ENCODE measurements at places on chromosomes 12 and 14.

DNA sequence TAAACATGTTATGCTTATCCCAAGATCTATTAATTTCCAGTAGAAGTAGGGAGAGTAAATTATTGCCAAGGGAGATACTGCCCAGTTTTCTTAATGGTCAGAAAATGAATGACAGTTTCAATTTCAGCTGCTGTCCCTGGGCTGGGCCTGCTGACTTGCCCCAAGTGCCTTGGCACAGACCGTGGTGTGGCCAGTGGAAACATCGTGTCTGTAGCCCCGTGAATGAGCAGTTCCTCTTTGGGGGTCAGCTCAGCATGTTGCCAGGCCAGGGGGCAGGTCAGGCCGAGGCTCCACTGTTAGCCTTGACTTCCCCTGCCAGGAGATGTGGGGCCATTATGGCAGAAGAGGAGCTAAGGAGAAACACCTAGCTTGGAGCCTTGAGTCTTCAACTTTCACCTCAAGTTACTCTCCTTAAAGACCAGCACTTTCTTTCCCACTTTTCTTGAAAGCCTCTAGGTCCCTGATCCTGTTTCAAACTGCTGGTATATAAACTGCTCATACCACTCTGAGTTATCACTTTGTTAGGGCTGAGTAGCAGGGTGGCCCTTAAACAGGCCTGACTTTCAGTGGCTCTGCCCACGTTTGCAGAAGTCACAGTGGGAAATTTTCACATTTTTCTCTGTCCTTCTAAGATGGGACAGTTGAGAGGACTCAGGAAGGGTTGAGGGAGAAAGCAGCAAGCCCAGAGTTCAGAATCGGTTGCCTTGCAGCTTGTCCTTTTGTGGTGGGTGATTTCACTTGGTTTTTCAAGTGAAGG is 73.2 kb downstream of the SUSD6 start:
- no peak for DNase-seq

- DNase-seq = no peak
Observed at GRCh38 chr12:27244689-27245488, 803 bp downstream of the STK38L start.

- no peak for DNase-seq
Observed at GRCh38 chr12:96308881-96309280, 91.4 kb downstream of the CDK17 start.

DNA sequence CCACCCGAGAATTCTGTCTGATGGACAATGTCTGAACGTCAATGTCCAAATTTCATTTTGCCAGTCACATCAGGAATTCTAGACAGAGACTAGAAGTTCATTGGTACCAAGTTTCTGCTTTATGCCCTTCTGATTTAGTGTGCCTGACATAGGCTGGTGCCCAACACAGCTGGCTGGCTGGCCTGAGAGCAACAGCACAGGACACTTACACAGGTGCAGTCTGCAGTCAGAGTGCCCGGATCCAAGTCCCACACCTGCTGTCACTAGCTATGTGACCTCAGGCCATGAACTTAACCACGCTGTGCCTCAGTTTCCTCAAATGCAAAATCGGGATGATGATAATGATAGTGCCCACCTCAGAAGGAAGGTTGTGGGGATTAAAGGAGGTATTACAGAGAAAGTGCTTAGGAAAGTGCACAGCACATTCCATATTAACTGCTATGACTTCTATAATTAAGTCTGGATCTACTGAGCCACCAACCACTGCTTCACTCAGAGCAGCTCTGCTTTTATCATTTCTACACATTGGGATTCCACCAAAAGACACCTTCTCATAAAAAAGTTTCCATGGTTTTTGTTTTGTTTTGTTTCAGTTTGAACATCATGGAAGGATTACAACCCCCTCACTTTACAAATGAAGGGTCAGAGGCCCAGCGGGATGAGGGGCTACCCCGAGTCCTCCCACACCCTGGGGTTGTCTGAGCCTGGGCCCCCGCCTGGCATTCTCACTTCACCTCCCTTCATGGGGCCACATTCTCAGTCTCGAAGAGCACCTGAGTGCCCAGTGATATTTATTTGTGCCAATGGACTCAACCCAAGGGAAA is 168.8 kb upstream of the BCL2L14 start:
- DNase-seq = peak; percentile 74

DNA sequence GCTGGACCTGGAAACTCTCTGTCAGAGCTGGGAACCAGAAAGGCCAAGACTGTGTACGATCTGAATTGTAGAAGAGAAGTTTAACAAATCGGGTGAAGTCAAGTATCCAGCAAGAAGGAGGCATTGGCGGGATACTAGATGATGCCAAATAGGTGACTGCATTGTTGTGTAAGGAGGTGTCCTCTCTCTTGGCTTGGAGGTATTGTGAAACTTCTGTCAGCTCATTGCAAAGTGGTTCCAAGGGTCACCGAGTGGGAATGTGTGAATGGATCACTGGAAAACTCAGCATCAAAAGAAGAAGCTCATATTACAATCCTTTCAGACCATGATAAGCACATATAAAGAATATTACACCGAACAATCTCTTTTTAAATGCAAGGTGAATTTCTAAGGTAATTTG is 11.7 kb downstream of the NAV3 start:
- DNase-seq = no peak

DNA sequence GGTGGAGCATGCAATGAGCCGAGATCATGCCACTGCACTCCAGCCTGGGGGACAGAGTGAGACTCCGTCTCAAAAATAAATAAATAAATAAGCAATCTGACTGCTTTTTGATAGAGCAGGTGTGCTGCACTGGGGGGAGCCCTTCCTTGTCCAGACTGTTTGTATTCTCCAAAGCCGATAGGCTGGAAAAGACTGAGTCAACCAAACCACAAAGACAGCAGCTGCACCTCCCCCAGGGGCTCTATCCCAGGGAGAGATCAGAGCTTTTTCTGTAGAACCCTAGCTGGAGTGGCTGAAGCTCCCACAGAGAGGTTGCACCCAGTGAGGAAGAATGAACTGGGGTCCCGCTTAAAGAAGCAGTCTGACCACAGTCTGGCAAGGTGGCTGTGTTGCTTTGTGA is 45.8 kb upstream of the LALBA start:
- no peak for DNase-seq

GRCh38 chr12:91958816-91959215 is 186.8 kb downstream of the BTG1 start:
- DNase-seq = no peak

DNA sequence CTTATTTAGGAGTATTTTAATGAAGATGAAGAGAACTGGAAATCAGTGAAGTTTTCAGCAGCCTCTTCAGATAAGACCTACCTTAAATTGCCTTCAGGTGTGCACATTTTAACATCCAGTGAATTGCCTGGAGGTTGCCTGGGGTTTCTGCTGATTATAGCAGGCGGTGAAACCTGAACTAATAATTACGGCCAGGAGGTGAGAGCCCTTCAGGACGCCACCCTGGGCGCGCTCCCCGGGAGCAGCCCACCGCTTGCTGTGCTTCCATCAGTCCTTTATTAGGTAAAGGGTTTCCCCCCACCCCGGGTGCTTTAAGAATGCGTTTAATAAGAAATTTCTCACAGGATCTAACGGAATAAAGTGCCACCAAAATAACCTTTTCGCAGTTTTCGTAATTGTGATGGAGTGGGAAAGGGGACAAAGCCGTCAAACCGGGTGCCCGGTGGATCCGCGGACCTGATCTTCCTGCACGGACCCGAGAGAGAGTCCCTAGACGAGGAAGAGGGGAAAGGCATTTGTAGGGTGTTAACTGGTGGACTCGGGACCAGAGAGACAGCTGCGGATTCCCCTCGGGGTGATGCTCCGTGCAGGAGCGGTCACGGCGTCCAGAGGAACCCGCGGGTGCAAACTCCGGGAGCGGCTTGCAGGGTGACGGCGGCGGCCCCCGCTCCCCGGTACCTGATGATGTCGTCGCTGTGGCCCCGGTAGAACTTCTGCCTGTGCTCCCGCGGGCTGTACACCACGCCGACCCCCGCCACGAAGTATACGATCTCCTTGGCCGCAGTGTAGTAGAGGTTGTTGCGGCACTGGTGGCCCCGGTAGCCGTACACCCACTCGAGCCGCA is 902 bp downstream of the EML5 start:
- DNase-seq = peak; percentile 45
